ENCODE measurements at places on chromosomes 6 and 20. TPM values are rescaled to one million over a fixed set of nuclear protein-coding genes. Genes with fewer than 3 reads are reported as not detected.
A peak's percentile ranks its signal among the peaks of the same experiment; 100 is the strongest.

GRCh38 chr6:136762022-136762975, 30.0 kb downstream of the MAP3K5 start:
- peak overlapping the region; percentile 11 for H3K4me3 ChIP-seq
- H3K36me3 ChIP-seq = no peaks in the 10 kb centered on the region
- H3K4me1 ChIP-seq = peaks cover 59% of the 10 kb centered on the region
- DNase-seq = peak; percentile 34
- H3K27me3 ChIP-seq = no peaks in the 10 kb centered on the region

DNA sequence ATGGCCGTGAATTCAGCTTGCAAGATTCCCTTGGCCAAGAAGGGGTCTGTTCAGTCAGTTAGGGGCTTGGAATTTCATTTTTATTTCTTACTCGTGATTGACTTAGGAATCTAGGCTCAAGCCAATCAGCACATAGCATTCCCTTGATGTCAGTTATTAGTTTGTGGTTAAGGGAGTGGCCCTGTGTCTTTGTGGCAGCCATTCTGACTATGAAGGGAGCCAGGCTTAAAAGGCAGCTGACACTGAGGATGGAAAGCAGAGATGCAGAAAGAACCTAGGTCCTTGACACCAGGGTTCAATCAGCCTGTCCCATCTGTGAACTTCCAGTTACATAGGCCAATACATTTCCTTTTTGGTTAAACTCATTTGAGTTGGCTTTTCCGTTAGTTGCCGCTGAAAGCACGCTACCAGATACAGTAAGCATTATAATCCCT, 48.1 kb downstream of the MCUR1 start:
- no peak overlapping the region for H3K4me3 ChIP-seq
- peaks cover 21% of the 10 kb centered on the region for H3K4me1 ChIP-seq
- DNase-seq = no peak
- no peaks in the 10 kb centered on the region for H3K36me3 ChIP-seq
- no peak overlapping the region for H3K27ac ChIP-seq
- H3K27me3 ChIP-seq = no peaks in the 10 kb centered on the region

Gene POM121L2
- not detected for total RNA-seq

Gene NTSR1
- 0.11 TPM for total RNA-seq

Gene MACROD2
- total RNA-seq = 0.88 TPM

DNA sequence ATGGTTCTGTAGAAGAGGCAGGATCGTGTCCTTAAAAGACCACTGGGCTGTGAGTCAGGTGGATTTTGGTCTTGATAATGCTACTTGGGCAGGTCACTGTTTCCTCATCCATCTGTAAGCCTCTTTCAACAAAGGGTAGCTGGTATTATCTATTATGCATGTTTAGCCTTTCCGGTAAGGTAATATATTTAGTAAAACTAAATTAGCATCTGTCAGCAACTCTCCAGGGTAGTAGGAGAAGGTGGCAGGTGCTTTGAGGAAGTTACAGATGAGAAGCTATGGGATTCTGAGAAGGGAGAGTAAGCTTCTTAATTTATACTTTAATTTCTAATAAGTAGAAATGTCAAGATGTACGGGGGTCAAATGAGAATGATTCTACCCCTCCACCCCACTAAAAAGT, 86.9 kb upstream of the TGM3 start:
- H3K4me3 ChIP-seq = no peak overlapping the region
- no peak for DNase-seq
- H3K27me3 ChIP-seq = peaks cover 4% of the 10 kb centered on the region
- no peak overlapping the region for H3K27ac ChIP-seq
- no peaks in the 10 kb centered on the region for H3K36me3 ChIP-seq
- H3K4me1 ChIP-seq = peaks cover 12% of the 10 kb centered on the region

Gene NR2E1
- total RNA-seq = not detected

Gene LHFPL5
- not detected for total RNA-seq

Gene PFDN4
- total RNA-seq = 17.1 TPM

DNA sequence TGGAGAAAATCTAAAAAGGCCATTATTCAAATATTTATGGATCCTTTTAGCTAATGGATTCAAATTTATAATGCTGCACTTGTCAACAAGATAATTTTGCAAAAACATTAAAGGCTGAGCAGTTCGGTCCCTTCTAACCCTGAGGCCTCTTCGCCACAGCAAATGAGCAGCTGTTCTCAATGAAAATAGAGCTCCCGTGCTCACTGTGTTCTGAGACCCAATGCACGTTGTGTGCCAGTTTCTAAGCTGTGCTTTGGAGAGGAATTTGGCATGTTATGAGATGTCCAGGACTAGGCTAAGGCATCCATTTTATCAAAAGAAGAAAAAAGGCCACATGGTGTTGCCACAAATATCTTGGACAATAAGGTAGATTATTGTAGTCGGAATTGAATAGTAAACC, 220.1 kb upstream of the TSHZ2 start:
- no peak overlapping the region for H3K4me3 ChIP-seq
- no peak for DNase-seq
- H3K4me1 ChIP-seq = no peaks in the 10 kb centered on the region
- H3K27ac ChIP-seq = no peak overlapping the region

Gene BFSP1
- total RNA-seq = 2.7 TPM

DNA sequence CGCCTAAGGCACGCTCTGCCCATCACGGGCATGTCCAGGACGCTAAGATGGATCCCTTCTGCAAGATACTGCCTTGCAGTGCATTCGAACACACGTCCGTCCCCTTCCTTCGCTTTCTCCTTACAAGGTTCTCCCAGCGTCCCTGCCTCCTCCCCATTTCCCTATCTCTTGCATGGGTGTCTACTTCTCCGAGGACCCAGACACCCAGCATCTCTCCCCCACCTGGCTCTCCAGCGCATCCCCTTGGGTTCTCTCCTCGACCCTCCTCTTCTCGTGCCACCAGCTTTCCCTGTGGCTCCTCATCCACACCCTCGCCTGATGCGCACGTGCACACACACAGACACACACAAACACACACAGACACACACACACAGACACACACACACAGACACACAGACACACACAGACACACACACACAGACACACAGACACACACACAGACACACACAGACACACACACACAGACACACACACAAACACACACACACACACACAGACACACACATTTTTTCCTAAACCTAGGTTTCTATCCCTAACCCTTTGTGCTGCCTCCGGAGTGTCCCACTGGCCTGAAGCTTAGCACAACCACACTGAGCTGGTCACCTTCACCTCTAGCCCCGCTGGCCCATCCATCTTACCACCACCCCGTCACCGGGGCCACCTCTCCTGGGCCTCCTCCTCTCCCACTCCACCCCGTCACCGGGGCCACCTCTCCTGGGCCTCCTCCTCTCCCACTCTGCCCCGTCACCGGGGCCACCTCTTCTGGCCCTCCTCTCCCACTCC, 31.9 kb downstream of the ANKRD60 start:
- no peaks in the 10 kb centered on the region for H3K27me3 ChIP-seq
- no peaks in the 10 kb centered on the region for H3K36me3 ChIP-seq
- H3K27ac ChIP-seq = no peak overlapping the region
- H3K4me1 ChIP-seq = no peaks in the 10 kb centered on the region

DNA sequence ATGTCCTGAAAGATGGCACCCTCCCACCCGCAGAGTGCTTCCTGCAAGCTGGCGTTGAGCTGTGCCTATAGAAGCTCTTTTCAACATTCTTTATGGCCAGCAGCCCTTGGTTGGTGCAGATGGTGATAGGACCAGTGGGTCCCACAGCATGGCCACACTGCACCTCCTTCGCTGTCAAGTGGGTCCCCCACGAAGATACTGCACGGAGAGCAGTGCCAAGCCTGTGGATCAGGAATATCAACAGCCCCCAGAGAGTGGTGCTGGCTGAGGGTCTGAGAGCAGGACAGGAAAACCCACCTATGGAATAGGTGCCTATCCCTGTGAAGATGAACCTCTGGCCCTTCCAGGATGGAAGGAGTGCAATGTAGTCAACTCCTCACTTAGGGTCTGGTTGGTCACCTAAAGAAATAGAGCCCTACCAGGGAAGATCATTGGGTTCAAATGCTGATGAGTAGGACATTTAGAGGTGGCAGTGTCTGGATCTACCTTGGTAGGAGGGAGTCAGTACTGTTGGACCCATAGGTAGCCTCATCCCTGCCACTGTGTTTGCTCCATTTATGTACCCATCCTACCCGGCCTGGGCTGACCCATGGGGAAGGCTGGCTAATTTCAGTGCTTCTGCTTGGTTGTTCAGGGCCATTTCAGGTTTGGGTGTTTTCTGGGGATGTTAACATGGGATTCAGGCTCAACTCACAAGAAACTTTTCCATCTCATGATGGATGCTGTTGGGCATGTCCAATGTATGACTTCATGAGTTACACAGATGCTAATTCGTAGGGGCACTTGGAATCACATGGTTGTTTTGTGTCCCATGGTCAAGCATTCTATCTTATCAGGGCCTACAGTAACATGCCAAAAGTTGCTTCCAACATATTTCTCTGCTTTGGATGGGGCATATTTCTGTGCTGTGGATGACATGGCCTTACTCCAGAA, 33.4 kb upstream of the MICB start:
- peak; percentile 50 for DNase-seq
- peak overlapping the region; percentile 87 for H3K4me3 ChIP-seq
- peaks cover 26% of the 10 kb centered on the region for H3K36me3 ChIP-seq
- no peaks in the 10 kb centered on the region for H3K27me3 ChIP-seq

- no peaks in the 10 kb centered on the region for H3K36me3 ChIP-seq
- no peak for DNase-seq
- no peak overlapping the region for H3K4me3 ChIP-seq
These were observed 632.7 kb upstream of the PTCHD4 start for GRCh38 chr6:48743738-48744137.

Gene RPP21
- total RNA-seq = 31.4 TPM

DNA sequence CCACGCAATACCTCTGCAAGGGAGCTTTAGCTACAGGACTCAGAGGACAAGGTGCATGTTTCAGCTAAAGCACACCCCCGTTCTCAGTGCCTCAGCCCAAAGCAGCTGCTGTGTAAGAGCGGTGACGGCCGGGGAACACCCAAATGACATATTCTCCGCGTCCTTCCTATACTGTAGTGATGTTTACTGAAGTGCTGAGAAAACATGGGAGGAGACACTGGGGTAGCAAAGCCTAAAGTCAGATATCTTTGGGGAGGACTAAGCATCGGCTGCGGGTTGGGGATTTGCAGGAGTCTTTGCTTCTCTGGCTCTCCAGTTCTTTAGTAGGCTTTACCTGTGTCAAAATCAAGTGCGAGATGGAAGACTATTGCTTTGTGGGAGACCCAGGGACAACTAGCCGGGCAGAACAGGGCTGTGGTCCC, 1.7 kb downstream of the SLC22A23 start:
- H3K36me3 ChIP-seq = no peaks in the 10 kb centered on the region
- peaks cover 28% of the 10 kb centered on the region for H3K27me3 ChIP-seq
- H3K4me3 ChIP-seq = no peak overlapping the region

DNA sequence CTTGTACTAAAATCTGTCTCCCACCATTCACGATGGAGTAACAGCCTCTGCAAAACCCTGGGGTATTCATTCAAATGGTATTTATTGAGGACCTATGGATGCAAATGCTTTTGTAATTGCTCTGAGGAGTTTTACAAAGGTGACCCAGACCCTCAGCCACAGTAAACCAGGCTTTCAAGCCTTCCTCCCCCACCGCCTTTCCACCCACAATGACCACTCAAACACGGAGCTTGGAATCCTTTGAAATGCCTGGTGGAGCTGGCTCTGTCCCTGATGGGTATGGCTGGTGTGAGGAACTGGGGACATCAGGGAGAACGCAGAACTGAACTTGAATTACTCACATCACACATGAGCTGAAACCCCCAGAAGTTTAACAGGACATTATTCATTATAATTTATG, 246.4 kb downstream of the CDH26 start:
- no peaks in the 10 kb centered on the region for H3K36me3 ChIP-seq
- no peak for DNase-seq
- no peaks in the 10 kb centered on the region for H3K27me3 ChIP-seq
- no peak overlapping the region for H3K4me3 ChIP-seq
- H3K27ac ChIP-seq = no peak overlapping the region
- peaks cover 21% of the 10 kb centered on the region for H3K4me1 ChIP-seq

DNA sequence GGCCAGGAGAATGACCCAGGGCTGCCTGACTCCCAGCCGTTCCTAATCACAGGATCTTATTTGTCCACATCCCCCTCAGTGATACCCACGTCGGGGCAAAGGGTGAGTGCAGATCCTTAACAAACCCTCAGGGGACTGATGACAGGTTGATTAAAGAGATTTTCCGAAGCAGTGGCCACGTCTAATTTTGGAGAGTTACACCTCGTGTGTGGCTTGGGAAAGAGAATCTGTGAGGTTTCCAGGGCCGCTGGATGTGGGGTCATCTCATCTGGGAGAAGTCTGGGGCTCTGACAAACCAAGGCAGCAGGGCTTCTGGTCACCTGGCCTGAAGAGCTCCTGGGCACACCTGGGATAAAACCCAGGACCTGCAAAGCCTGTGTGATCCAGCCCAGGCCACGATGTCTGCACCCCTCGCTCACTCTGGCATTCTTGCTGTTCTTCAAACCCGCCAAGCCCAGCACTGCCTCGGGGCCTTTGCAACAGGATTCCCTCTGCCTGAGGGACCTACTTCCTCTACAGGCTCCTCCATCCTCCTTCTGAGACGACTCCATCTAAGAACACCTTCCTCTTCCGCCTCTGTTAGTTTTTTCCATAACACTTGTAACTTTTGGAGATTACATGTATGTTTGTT, 4.7 kb downstream of the JPH2 start:
- no peak overlapping the region for H3K27ac ChIP-seq
- no peaks in the 10 kb centered on the region for H3K36me3 ChIP-seq
- H3K4me3 ChIP-seq = no peak overlapping the region
- peaks cover 6% of the 10 kb centered on the region for H3K4me1 ChIP-seq

Gene GLP1R
- total RNA-seq = 2.2 TPM

Gene RBPJL
- total RNA-seq = not detected

Gene VSX1
- not detected for total RNA-seq

DNA sequence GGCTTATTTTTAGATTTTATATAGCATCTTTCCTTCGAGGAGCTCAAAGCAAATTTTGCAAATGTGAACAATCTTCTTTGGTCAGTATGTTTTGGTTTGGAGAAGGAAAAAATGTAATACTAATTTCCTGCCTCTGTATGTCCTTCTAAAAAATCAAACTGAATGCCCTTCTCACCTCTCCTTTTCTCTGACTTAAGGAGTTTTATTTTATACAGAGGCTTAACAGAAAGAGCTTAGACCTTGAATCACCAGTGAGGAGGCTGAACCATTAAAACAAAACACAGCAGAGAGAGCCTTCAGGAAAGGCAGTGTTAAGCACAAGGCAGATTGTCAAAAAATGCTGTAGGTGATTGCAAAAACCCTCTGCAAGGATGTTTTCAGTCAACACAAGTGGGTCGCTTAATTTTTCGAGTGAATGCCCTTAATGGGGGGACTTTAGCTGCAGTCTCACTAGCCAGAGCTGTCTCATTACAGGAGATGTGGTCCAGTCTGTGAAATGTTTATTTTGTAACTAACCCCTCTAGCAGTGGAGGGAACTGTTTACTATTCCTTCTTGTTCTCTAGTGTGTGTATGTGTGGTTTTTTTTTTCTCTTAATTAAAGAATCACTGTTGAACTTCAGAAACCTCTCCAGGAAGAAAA, 481.3 kb upstream of the CITED2 start:
- H3K27ac ChIP-seq = no peak overlapping the region
- DNase-seq = no peak
- no peak overlapping the region for H3K4me3 ChIP-seq

Gene CALHM5
- not detected for total RNA-seq
